CD4-positive, alpha-beta T cell treated with Interferon alpha-2 for 1 hour (primary cell): ENCODE measurements at places on chromosomes 12 and 14.

DNA sequence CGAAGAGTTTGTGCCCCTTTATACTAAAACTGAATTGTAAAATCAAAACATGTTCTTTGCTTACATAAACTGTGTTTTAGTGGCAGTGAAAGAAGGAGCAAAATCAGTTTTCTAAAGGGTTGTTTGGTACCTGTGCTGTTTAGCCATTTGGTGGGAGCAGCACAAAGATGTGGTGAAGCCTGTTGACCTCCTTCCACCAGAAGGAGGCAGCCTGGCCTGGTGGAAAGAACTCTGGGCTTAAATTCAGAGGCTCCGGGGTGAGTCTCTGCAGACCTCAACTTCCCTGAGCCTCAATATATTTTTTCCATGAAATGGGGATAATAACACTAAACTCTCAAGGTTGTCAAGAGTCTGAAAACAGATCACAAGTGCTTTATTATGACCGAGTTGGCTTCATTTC lies 502.5 kb downstream of the VRK1 start:
- DNase-seq = peak; percentile 56

DNA sequence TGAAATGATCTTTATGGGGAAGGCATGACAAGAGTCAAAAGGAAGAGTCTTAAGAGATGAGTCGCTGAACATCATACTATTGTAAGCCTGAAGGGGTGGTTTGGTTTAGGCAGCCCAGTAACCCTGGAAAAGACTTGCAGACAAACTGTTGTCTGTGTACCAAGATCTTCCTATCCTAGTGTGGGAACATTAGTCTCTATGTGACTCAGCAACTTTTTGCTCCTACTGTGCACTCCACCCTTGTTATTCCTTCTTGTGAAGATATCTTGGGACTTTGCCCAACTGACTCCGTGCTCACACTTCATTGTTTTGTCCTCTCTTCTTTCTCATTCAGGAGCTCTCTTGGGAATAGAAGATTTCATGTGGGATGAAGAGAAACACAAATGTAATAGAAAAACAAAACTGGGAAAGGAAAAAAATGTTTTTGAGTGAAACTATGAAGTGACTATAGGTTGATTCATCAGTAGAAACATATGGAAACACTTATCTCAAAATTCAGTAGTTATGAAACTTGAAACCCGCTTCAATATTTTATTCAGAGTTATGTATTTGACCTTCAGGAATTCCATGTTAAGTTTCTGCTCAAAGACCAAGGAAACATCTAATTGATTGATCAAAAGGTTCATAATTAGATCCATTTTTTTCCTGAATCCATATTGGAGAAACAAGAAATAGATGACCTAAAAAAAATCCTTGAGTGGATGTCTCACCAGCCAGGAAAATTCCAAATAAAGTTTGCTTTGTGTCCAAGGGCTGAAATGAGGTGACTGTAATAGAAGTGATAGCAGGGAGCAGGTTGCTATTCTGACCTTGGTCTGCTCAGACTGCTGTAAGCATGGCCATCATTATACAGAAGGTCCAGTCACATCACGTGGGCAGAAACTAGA lies 67.2 kb downstream of the BTG1 start:
- no peak for DNase-seq

- no peak for DNase-seq
Measured at GRCh38 chr12:104463368-104463767, 6.6 kb downstream of the CHST11 start.

GRCh38 chr12:69154585-69155363 lies 84.6 kb upstream of the CPSF6 start:
- peak; percentile 73 for DNase-seq

DNA sequence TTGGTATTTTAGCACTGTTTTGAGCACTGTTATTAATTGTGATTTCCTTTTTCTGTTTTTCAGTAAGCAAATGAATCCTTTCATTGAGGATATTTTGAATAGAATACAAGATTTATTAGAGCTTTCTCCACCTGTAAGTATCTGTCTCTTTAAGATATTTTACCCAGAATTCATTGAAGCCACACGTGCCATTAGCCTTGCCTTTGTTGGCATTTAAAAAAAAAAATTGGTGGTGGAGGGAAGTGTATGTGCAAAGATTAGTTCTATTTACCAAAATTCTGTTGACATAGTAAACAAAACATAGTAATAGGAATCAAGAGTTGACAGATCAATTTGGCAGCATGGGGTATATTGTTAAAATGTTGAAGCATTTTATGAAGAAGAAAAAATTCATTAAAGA lies 23.8 kb downstream of the XPOT start:
- no peak for DNase-seq

GRCh38 chr12:41293011-41293410 lies 104.9 kb downstream of the PDZRN4 start:
- no peak for DNase-seq

DNA sequence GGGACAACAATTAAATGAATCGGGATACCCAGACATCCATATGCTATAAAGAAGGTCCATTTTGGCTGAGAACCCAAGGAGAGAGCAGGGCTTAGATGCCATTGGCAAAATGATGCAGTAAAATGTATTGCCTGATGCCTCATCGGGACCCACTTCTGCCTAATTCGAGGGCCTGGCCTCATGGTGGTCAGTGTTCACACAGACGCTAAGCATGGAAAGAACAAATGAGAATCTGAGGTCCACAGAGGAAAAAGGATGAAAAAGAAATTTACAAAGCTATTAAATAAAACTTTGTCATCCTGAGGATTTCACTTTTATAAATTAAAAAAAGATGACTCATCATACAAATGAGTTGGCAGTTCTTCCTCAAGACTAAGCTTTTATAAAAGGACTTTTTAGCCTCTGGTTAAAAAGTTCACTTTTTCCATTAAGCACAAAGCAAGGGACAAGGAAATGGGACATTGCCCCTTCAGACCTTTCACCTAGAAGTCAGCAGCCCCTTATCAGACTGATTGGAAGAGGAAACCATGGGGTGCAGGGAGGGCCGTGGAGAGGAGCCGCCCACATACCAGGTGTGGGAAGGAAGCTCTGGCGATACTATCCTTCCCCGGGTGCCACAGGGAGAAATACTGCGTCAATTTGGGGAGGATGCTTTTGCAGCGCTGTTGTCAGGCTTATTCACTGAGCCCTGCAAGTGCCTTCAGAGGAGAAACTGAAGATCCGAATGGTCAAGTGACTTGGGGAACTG lies 176.0 kb downstream of the EGLN3 start:
- DNase-seq = no peak

DNA sequence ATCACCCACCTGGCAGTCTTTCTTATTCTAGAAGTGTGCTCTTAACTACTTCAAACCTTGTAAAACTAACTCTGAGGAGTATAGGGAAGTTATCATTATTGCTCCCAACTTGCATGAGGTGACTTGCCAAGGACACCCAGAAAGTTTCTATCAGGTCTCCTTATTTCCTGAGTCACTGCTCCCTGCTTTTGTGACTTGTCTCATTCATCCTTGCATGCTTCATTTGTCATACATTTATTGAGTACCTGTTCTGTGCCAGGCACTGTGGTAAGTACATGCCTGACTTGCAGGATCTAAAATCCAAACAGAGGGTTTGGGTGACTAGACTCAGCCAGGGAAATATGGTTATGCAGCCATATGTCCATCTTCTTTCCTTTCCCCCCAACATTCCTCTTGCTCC lies 25.5 kb downstream of the CFAP251 start:
- DNase-seq = no peak

DNA sequence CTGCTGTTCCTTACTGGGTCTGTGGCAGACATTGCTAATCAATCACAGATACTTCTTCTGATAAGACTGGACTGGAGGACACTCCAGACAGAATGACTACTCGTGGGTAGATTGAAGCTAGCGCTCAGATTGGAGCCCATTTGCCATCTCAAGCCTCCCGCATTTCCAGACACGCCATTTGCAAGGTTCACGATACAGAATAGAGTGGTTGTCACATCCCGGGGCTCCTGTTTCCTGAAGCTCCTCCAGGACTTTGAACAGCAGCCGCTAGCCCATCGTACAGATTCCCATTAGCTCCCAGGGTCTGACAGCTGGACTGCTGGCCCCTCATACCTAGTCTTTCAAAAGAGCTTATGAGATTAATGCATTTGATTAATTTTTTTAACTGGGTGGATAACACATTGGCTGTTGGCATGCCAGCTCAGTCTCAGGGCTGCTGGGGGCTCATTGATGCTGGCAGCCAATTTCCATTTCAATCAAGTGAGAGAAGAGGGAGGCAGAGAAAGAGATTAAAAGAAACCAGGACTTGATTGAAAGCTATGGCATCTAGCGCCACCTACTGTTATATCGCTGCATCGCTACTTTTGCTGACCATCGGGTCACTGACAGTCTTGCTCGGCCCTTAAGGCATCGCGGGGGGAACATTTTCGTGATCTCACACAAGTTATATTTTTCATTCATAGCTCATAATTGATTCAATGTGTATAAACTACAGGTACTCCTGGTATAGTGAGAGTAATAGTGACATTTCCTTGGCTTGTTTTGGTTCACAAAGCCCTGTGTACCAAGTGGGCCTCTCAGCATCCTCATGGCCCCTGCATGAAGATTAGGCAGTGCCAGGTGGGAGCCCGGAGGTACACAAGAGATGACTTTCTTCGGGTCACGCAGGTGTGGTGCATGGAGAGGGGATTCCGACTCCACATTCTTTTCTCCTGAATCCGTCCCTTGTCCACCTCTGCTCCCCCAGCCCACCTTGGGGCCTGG lies 78.6 kb downstream of the CCDC60 start:
- DNase-seq = no peak

- no peak for DNase-seq
Measured at GRCh38 chr14:97065305-97066067, 268.3 kb downstream of the VRK1 start.

DNA sequence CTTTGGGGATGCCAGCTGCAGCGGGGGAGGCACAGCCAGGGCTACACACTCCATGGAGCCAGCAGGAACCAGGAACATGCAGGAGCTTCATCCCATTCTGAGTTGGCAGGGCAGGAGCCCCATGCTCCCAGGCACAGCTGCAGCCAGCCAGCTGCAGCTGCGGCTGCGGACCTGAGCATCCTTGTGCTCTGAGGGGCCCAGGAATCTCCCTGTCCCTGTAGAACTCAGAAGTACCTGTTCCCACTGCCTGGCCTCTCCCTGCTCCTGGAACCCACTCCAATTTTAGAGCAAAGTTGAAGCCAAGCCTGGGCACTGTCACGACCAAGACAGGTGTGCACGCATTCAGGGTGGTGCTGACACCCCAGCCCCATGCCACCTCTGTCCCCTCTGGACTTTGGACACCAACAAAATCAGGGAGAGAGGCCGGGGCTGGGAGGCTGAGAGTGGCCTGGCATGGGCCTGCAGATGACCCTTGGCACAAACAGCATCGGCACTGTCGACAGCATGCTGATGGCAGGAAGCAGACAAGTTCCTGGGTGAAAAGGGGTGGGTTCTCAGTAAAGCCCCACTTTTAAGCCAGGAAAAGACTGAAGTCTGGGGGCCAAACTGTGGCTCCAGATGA lies 257.3 kb upstream of the LRFN5 start:
- DNase-seq = no peak

DNA sequence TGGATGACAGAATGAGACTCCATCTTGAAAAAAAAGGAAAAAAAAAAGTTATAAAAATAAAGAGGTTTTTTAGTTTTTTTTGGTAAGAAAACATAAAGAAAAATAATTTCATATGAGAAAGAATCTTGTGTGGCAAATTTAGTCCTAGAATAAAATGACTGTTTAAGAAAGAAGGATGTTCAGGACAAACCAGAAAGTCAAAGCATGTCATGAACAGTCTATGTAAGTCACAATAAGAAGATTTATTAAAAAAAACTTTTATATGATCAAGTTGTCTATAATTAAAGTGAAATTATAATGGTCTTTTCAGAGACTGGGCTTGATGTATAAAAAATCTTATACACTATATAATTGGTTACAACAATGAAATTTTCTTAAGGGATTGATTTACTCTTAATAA lies 68.1 kb upstream of the HECTD1 start:
- DNase-seq = no peak
